Erythroblast (primary cell): ENCODE measurements at places on chromosomes 5 and 9.
A peak's percentile ranks its signal among the peaks of the same experiment; 100 is the strongest.

DNA sequence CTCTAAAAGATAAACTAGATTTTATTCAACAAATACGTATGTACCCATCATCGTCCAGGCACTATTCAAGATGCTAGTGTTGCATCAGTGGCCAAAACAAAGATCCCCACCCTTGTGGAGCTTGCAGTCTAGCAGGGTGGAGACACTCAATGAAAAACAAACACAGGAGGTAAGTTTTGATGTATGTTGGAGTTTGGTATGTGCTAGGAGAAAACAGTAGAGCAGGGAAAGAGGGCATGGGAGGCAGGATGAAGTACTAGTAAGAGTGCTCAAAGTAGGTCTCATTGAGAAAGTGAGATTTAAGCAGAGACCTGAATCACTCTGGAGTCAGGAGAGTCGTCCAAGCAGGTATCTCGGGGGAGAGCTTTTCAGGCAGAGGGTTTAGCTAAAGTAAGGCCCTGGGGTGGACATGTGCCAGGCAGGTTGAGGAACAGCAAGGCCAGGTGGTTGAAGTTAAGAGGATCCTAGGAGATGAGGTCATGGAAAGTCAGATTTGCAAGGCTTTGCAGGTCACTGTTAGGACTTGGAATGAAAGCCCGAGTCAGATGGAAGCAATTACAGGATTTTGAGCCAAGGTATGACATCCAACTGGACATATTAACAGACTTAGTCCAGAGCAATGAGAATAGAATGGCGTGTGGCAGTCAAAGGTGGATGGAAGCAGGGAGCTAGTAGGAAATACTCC lies 9.2 kb downstream of the SNX18 start:
- no peak for DNase-seq

DNA sequence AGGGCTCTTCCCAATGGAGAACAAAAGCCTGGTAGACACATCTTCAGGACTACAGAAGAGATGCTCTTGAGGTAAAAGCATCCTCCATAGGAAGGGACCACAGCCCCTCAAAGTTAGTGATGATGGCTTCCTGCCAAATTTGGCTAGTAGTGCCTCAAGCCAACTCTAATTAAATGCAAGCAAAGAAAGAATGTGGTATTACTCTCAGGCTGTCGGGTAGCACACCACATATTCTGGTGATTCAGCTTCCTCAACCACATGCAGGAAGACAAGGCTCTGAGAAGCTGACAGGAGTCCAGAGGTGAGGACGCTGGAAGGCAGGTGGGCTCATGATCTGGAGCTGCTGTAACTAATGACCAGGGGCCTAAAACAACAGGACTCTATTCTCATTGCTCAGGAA lies 37.2 kb upstream of the S1PR3 start:
- no peak for DNase-seq

GRCh38 chr9:124659099-124659659 lies 111.9 kb downstream of the NR6A1 start:
- DNase-seq, result peak; percentile 88

DNA sequence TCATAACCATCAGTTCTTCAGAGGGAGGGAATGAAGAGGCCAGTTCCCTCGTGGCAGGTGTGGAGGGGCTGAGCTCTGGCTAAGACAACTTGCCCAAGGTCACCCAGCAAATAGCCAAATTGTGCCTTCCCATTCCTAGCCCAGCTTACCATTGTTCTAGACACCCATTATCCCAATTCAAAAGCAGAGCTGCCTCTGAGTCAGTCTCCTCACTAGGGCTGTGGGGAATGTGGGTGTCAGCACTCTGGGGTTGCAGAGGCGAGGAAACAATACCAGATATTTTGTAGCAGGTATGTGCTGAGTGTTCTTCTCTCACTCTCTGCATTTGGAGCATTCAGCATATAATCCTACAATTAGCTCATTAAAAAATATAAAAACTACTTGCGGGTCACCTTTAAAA lies 270.8 kb downstream of the PSAT1 start:
- DNase-seq, result no peak

DNA sequence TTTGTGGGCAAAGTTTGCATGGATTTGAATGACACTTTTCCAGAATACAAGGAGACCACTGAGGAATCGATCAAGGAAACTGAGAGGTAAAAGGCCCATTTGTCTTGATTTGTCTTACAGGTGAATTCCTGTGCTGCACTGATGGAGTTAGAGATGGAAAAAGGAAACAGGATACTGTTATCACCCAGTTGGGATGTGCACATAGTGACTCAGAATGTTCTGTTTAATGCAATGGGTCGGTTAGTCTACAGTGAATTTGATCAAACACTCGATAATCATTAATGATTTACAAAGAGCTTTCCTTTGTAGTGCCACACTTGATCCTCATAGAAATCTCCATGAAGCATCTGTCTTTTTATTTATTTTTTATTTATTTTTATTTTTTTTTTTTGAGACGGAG lies 64.7 kb downstream of the GDA start:
- no peak for DNase-seq
